ENCODE measurements at places on chromosomes 12 and 14. TPM values are rescaled to one million over a fixed set of nuclear protein-coding genes. Genes with fewer than 3 reads are reported as not detected.

- H3K36me3 ChIP-seq: no peaks in the 10 kb centered on the region
- DNase-seq: no peak
- H3K4me3 ChIP-seq: no peak overlapping the region
- no peak overlapping the region for H3K27ac ChIP-seq
These were observed 41.6 kb downstream of the CHST11 start for GRCh38 chr12:104498211-104498801.

- DNase-seq: no peak
- H3K27me3 ChIP-seq: no peaks in the 10 kb centered on the region
- peak overlapping the region; percentile 94 for H3K4me3 ChIP-seq
- peak overlapping the region; percentile 96 for H3K27ac ChIP-seq
These were observed 2.0 kb upstream of the ATN1 start for GRCh38 chr12:6925540-6926279.

DNA sequence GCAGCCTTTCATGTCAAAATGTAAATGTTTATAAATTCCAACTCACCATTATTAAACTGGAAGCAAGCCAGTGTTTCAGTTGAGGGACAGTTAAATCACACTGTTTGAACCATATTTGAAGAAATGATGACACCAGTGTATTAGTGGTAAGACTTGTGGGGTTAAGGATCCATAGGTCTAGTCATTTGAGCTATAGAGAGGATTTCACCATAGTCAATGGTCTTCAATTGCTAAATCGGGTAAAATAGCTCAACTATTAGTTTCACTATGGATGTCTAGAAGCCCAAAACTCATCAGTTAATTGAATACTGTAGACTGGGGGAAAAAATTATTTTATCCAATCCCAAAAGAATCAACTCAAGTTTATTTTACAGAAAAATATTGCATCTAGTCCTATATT, 659.1 kb downstream of the NRXN3 start:
- no peak overlapping the region for H3K4me3 ChIP-seq
- peaks cover 6% of the 10 kb centered on the region for H3K4me1 ChIP-seq
- no peaks in the 10 kb centered on the region for H3K36me3 ChIP-seq
- H3K27ac ChIP-seq: no peak overlapping the region
- no peak for DNase-seq

DNA sequence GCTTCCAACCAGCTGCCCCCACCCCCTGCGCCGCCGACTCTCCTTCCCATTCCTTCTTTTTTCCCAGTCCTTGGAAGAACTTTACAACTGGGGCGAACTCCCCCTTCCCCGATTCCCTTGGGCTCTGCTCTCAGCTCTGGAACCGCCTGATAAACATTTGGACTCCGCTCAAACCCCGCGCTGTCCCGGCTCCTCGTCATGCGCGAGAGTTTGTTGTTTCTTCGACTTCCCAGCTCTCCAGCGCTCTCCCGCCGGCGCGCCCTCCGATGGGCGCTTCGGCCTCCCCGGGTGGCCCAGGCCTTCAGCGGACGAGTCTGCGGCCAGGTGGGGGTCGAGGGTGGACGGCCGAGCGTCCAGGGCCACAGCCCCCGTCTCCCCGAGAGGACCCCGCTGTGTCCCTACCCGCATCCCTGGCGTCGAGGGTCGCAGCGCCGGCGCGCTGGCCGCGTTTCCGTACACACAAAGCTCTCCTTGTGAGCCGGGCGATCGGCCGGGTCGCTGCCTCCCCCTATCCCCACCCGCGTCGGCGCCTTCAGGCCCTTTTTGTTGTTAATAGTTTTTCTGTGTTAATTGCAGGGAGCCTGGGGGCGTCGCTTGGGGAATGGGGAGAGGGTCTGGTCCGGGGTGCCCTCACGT, 847 bp downstream of the MMP14 start:
- peak overlapping the region; percentile 99 for H3K27ac ChIP-seq
- peak overlapping the region; percentile 95 for H3K4me3 ChIP-seq
- H3K4me1 ChIP-seq: peaks cover 31% of the 10 kb centered on the region
- H3K27me3 ChIP-seq: peaks cover 33% of the 10 kb centered on the region
- peak; percentile 41 for DNase-seq

GRCh38 chr14:33978892-33979612, 28.2 kb upstream of the EGLN3 start:
- H3K4me1 ChIP-seq: peaks cover 8% of the 10 kb centered on the region
- no peak for DNase-seq
- no peaks in the 10 kb centered on the region for H3K27me3 ChIP-seq

CEBPE gene
- total RNA-seq: not detected

SMCO2 gene
- not detected for total RNA-seq

PRIM1 gene
- 47.3 TPM for total RNA-seq

PLXNC1 gene
- total RNA-seq: 5.8 TPM

ESR2 gene
- total RNA-seq: 0.20 TPM
